Kasumi-1 (cell line): ENCODE measurements at places on chromosomes 5 and 9.

GRCh38 chr5:66410122-66410521, 186.1 kb upstream of the MAST4 start:
- DNase-seq = no peak

DNA sequence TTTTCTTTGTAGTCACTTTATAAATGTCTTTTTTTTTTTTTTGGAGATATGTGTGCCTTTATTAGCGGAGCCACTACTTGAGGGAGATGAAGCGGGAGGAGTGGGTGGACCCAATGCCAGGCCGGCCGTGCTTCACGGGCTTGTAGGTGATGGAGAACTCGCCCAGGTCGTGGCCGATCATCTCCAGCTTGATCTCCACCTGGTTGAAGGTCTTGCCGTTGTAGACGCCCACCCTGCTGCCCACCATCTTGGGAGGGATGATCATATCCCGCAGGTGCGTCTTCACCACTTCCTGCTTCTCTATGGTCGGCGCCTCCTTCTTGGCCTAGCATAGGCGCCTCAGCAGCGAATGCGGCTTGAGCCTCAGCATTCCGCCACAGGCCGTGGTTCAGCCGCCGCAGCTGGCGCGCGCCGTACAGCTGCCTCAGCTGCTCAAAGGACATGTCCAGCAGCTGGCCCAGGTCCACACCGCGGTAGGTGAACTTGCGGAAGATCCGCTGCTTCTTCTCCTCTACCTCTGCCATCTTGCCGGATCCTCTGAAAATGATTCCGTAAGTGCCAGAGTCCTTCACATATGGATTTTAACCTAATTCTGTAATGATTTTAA, 1095.6 kb downstream of the MAT2B start:
- no peak for DNase-seq

GRCh38 chr5:8288334-8288733, 419.4 kb downstream of the MTRR start:
- no peak for DNase-seq

GRCh38 chr5:16787278-16787677, 148.8 kb downstream of the MYO10 start:
- DNase-seq = no peak

DNA sequence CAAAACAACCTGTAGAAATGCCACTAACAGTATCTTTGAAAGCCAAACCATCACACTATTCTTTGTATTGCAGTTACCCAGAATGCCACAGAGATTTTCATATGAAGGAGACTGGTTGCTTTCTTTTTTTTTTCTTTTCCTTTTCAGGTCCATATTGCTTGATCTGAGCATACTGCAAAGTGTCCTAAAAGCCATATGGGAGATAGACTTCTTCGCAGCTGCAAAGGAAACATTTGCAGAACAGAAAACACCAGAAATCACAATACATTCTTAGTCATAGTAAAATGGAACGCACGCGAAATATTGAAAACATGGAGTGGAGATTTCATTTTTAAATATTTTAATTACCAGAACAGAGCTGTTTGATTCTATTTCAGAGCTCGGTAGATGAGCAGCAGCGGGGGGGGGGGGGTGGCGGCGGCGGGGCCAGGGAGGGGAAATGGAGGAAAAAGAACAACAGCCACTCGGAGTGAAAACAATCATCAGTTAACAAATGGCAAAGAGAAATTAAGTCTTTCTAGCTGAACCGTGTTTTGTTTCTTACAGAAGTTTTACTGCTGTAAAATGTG, 284.1 kb downstream of the NFIB start:
- no peak for DNase-seq

DNA sequence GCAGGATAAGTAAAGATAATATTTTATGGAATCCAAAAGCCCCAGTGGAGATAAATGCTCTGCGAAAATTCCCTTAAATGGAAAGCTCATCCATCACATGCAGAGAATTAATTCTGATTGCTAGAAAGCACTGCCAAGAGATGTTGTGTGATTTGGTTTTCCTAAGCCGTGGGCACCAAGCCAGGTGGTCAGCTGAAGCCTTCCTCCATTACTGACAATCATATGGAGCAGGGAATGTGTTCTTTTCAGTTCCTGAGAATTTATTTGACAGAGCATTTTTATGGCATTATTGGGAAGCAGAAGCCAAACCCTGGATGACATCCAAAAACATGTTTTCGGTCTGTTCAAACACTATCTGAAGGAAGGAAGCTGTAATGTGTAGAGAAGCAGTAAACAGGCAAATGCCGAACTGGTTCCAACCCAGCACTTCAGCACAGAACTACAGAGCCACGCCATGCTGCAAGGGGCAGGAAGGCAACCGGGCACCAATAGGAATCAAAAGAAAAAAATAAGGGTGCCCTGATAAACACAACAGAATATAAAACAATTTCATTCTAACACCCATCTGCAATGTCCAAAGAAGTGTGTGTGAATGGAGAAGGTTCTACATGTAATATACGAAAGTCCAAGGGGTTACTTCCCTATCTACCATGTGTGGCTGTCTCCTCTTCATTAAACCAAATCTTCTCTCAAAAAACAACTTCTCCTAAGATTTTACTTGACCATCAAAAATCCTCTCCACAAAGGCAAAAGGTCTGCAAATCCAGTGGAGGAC, 12.3 kb downstream of the ARSB start:
- DNase-seq = no peak

DNA sequence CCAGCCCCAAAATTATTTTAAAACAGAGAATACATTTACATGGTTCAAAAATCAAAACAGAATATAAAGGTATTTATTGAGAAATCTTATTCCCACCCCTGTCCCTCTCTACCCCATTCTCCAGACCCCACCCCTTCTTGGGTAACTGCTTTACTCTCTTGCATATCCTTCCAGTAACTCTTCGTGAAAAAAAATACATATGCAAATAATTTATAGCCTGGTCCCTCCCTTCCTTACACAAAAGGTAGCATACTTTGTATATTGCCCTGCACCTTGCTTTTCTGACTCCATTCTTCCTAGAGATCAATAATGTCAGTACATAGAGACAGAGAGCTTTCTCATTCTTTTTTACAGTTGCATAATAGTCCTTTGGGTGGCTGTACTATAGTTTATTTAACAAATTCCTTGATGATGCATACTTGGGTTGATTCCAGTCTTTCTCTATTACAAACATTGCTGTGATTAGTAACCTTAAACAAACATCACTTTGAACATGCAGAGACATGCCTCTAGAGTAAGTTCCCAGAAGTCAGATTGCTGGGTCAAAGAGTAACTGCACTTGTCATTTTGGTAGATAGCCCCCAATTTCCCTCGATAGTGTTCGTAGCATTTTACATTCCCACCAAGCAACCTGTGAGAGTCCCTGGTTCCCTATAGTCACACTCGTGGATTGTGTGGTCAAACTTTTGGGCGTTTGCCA, 47.9 kb downstream of the STOM start:
- DNase-seq = no peak

DNA sequence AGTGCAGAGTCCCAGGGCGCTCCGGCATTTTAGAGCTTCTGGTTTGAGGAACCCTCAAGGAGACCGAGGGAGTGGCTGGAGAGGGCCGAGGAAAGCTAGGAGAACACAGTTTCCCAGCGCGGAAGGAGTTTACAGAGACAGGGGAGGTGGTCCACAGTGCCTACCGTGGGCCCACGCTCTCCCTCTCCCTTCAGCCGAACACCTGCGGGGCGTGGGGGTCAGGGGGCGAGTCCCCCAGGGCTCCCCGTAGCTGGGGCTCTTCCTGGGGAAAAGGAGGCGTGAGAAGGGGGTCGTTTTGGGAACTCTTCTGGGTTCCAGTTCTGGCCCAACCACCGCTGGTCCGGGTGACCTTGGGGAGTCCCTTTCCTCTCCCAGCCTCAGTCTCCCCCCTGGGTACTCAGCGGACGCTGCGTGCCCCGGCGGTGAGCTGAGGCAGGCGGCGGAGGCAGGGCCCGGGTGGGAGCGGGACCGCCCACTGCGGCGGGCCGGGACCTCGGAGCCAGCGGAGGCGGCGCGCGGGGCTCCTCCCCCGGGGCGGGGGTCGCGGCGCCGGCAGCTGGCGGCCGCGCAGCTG, 368 bp upstream of the FRMPD1 start:
- no peak for DNase-seq

DNA sequence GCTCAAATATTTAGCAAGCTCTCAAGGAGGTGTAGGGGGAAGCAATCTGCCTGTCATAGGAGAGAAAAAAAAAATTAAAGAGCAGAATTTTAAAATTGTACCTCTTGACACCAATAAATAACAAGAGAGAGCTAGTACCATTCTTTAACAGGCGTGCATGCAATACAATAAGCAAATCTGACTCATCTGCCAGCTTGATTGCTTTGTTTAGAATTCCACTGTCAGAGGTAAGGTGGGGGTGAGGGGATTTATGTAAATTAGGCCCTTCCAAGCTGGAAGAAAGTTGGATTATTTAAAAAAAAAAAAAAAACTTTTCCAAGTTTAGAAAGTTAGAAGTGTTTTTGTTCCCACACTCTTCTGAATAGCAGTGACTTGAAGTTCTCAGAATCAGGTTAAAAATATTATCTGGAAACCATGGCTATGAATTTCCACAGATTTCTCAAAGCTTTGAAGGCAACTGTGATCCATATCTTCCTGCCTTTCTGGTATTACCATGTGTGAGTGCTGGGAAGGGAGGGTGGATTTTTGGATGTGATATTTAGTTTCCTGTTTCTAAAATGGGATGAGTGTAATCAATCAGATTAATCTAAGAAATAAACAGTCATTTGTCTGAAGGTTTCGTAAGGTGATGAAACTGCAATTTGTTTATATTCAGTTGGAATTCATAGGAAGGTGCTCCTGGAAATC, 477.5 kb downstream of the TLE4 start:
- no peak for DNase-seq

DNA sequence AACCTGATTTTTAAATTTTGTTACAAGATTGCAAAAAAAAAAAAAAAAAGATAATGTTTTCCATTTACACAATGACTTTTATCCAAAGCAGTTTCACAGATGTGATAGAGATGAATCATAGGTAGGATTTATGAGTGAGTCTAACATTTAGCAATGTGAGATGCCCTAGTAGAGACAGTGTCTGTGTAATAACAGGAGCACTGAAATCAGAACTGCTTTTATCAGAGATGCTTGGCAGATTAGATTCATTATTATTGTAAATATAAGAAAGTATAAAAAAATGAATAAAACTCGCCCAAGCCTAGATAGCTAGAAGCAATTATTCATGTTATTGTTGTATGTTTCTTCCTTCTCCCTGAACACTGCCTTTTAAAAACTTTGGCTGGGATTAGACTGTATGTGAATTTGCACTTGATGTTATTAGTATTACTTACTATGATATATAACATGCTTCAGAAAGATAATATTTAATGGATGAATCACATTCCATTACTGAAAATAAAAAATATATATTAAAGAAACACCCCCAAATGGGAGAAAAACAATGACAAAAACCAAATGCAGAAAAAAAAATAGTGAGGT, 567.3 kb upstream of the KLF4 start:
- DNase-seq = no peak
